Stimulated activated CD4-positive, alpha-beta T cell treated with anti-CD3 and anti-CD28 coated beads, Interleukin-1b, Interleukin-23, amount 100 ng/mL, for 1 hour (primary cell): ENCODE measurements at places on chromosomes 5 and 9.

DNA sequence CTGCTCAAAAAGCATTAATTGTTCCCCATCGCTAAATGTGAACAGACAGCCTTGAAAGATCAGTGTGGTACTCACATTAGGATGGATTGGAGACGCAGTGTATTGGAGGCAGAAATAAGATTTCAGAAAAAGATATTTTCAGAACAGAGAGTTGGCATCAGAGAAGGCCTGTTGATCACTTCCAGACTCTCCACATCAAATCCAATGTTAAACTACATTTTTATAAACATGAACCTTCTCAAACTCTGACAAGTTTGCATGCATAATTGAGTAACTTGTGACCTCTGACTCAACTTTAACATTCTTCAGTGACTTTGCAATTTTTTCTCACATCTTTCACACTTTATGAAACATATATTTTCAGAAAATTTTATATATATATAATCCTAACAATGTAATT lies 919.6 kb upstream of the SEMA6A start:
- DNase-seq = no peak

- no peak for DNase-seq
Measured at GRCh38 chr9:17800418-17800817, 221.6 kb downstream of the SH3GL2 start.

DNA sequence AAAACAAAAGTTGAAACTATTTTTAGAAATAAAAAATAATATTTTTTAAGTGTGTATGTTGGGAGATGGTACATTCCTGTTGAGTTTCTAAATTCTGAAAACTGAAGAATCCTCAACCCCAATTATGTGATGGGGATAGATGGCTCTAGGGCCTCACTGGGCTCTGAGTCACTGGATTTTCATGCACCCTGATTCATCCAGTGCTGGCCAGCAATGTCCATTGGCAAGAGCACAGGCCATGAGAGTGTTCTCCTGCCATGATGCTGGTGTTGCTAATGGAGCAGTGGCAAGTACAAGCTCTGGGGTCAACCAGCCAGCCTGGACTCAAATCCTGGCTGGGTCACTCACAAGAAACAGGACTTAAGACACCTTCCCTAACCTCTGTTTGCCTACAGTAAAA lies 23.3 kb downstream of the SMIM23 start:
- DNase-seq = no peak

DNA sequence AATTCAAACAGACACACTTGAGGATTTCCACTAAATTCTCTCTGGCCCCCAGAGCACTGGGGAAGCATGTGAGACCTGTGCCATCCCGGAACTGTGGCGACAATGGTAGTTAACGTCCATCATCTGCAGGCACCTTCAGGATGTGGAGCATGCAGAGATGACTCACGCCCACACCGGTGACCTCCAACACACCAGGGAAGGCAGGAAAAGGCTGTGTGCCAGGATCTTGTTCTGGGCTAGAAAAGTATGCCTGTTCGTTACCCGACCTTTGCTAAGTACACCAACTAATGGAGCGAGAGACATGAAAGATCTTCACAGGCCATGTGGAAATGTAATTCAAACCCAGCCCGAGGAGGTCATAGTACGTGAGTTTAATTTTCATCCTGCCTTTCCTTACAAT lies 208.8 kb downstream of the MELK start:
- DNase-seq = no peak

- no peak for DNase-seq
Measured at GRCh38 chr9:136552117-136552703, 6.4 kb upstream of the NOTCH1 start.
